ENCODE measurements at places on chromosomes 6 and 20.

DNA sequence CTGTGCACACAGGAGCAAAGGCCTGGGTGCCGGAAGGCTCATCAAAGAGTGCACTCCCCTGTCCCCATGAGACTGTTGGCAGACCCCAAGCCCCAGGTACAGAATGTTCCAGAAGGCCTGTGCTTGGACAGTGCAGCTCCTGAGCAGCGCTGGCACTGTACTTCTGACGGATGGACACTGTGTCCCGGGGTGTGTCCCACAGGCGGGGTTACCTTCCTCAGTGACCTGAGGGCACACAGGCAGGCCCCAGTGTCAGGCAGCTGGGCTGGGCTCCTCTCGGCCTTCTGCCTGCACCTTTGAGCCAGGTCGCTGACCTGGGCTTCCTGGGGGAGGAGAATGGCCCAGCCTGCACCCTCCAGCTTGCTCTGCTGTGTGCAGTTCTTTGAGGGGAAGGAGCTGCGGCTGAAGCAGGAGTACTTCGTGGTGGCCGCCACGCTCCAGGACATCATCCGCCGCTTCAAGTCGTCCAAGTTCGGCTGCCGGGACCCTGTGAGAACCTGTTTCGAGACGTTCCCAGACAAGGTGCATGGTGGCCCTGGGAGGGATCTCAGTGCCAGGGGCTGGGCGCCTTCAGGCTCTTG lies 30.1 kb downstream of the PYGB start:
- DNase-seq, result no peak

DNA sequence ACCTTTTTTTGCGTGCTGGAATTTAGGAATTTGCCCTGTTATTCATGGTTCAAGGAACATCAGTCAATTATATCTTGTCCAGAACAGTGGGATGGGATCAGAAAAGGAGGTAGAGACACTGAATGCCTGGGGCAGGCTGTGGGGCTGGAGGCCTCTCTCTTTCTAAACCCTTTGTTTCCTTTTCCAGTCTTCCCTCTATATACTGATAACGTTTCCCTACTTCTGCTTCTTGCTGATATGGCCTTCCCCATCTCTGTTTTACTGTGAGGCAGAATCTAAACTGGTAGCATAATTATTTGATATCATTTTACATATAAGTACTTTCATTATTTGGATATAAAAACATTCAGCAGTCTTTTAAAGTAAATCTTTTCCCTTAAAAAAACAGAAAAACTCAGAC lies 67.5 kb downstream of the DNAH8 start:
- DNase-seq, result no peak

- DNase-seq, result no peak
Measured at GRCh38 chr20:4406627-4407026, 315.1 kb upstream of the PRND start.

DNA sequence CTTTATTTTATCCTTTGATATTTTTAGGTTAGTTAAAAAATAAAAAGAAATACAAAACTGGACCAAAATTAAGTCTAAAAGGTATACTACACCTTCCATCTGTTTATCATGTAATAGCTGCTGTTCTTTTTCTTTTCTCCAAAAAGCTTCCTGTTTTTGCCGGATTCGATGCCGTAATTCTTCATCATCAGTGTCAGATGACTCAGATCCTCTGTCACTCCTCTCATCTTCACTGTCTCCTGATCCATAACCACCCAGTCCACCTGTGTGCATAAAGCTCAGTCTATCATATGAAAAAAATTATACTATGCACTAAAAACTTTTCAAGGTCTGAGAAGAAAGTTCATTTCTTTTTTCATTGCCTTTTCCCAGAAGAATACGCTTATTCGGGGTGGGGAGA lies 8.5 kb upstream of the COQ3 start:
- DNase-seq, result no peak

GRCh38 chr6:107439406-107439805 lies 20.0 kb downstream of the PDSS2 start:
- no peak for DNase-seq

- no peak for DNase-seq
Measured at GRCh38 chr6:72798196-72798595, 176.3 kb downstream of the KCNQ5 start.

DNA sequence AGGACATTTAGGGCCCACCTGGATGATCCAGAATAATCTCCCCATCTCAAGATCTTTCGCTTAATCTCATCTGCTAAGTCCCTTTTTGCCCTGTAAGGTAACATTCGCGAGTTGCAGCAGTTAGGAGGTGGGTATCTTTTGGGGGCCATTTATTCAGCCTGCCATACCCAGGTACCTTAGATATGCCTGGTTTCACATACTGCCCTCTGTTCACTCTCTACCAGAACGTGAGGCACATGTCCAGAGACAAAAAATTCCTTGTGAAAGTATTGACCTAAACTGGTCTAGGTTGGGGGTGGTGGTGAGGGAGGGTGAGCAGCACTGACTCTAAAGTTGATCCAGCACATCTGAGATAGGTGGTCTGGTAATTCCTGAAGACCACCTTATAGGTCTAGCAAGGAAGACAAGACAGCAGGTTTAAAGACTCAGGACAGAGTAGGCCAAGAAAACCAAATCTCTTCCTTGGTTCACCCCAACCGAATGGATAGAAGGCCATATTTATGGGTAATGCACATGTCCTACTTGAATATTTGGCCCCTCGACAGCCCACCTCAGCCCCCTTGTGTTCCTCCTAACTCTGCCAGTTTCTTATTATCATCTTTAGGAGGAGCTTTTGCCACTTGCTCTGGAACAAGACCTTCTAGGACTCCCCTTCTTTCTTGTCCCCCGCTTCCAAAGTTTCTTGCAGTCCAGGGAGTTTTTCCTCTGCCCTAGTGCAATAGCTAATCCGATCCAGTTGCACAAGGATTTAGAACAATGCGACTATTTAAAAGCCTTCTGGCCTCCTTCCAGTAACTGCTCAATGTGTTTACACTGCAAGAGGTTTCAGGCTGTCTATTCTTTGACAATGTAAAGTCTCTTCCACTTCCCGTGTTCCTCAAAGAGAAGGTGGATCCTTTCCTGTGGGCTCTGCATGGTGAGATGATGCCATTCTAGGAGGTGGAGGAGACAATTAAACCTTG lies 213.0 kb upstream of the LAMP5 start:
- no peak for DNase-seq

GRCh38 chr6:43328528-43328927 lies 19.9 kb upstream of the CRIP3 start:
- DNase-seq, result no peak

GRCh38 chr6:67663105-67663895 lies 971.8 kb upstream of the ADGRB3 start:
- DNase-seq, result no peak

- no peak for DNase-seq
Measured at GRCh38 chr6:52499681-52500236, 77.1 kb downstream of the TRAM2 start.

GRCh38 chr6:75288023-75288422 lies 3.4 kb upstream of the TMEM30A start:
- DNase-seq, result no peak

GRCh38 chr6:144741659-144742058 lies 456.5 kb downstream of the UTRN start:
- no peak for DNase-seq

DNA sequence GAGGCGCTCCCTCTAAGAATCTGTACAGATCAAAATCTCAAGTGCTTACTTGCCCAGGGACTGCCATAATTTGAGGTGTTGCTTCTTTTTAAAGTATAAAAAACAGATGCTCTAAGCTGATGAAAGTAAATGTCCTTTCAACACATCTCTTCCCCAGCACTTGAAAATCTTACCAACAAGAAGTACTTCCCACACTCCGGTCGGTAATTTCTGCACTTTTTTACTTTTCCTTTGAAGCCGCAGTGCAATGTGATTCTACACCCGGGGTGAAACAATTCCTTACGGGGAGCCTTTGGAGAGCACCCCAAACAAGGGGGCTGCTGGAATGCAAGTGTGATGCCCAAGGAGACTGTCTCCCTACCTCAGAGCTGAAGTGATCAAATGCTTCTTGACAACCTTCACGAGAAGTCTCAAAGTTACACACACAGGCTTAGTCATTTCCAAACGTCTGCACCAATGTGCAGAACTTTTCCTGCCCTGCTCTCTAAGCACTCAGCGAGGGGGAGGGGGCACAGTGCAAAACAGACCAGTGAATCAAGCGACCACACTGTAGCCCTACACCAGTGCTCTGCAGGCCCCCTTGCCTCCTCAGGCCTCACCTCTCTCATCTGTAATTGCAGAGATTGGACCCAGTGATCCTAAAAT lies 56.7 kb downstream of the ATXN1 start:
- peak; percentile 76 for DNase-seq

GRCh38 chr20:53981752-53982437 lies 88.5 kb downstream of the BCAS1 start:
- DNase-seq, result peak; percentile 55

- no peak for DNase-seq
Measured at GRCh38 chr6:157648561-157648960, 174.5 kb upstream of the SNX9 start.

GRCh38 chr6:112574190-112574589 lies 227.1 kb downstream of the RFPL4B start:
- no peak for DNase-seq
